ENCODE measurements at places on chromosomes 11 and 22.

DNA sequence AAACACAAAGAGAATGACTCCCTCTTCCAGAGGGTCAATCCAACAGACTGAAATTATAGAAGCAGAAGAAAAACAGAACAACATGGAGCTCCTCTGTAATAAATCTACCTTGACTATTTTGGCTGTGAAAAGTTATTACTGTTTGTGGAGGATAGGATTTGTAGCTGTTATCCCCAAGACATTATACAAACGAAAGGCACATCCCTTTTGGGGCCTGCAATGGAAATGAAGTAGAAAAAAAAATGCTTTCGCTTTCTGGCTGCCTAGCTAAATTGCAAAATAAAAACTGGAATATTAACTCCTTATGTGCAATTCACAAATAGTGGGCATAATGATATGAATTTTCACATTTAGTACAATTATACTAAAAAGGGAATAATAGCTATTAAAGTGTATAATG lies 123.8 kb upstream of the CCDC179 start:
- no peak for DNase-seq

GRCh38 chr11:129703846-129704245 lies 111.8 kb upstream of the TMEM45B start:
- DNase-seq: no peak

DNA sequence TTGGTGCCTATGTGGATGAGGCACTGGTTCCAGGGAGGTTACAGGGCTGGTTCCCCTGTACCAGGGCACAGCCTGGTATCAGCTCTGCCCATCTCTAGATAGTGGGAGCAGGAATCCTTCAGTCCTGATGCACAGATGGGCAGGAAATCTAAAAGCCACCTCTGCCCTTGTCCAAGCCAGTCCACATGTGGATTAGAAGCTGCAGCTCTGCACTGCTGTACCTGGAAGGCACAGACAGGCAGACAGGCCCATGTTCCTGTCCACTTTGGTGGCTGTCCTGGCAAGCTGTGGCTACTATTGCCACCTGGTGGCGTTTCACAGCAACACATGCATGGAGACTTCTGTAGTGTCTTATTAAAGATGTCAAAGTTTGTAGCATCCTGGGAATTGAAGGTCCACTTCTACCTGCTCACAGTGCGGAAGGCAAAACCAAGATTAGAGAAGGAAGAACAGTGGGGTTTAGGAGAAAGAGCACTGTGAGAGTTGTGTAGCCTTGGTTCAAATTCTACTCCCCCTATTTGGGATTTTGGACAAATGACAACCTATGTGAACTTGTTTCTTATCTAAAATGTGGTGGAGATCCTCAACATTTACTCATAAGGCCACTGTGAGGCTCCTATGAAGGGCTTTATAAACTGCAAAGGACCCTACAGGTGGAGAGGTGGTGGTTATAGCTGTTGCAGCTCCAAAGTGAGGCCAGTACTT lies 30.1 kb downstream of the NAV2 start:
- DNase-seq: peak; percentile 52

DNA sequence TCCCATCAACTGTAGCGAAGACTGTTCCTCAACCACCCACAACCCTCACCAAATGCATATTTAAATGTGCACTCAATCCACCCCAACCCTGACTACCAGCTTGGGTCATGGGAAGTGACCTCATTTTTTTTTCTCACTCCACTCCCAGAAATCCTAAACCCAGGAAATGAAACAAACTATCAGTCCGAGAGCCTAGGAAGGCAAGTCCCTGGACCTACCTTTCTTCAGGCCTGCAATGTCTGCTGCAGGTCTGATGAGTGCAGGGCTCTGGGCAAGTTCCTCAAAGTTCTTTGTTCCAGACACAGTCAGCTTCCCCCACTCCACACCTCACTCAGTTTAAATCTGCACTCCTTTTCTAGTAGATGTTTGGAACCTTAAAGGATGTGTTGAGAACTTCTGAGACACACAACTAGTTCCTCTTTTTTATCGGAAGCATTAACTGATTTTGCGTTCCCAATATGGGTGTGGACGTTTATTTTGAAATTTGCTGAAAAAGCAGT lies at the start of gene MS4A4E:
TSS of gene MS4A4E (minus strand) at position 398 of the 500 bp plus-strand sequence. CDS start 13,082 bp downstream, outside the sequence.
- no peak for DNase-seq

DNA sequence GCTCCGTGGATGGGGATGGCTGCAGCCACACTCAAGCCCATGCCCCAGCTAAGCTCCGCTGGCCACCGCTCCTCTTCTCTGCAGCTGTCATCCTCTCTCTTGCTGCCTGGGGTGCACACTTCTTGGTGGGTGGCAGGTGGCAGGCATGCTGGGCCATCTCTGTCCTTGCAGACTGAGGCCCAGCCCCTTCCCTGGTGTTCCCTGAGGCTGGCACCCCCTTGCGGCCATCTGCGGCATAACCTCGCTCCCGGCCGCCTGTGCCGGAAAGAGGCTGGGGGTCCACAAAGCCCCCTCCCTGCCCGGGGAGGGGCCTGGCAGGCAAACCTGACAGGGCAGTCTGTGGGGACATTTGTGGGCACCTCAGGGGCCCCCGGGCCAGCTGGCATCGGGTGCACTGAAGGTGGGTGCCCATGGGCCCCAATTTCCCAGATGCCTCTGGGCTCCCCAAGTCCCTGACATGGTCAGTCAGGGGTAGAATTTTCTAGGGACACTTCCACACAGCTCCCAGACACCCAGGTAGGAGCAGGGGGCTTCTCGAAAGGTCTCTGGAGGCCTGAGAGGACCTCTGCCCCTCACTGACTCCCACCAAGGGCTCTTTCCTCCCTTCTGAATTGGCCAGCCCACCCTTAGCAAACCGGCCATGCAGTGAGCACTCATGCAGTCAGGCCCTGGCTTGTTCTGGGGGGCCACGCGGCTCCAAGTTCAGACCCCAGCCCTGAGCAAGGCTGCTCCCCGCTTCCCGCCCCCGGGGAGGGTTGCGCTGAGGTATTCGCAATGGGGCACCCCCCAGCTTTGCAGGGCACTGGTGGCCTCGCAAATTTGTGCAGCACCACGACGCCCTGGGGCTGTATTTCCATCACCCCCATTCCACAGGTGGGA lies 23.5 kb upstream of the TH start:
- peak; percentile 9 for DNase-seq

DNA sequence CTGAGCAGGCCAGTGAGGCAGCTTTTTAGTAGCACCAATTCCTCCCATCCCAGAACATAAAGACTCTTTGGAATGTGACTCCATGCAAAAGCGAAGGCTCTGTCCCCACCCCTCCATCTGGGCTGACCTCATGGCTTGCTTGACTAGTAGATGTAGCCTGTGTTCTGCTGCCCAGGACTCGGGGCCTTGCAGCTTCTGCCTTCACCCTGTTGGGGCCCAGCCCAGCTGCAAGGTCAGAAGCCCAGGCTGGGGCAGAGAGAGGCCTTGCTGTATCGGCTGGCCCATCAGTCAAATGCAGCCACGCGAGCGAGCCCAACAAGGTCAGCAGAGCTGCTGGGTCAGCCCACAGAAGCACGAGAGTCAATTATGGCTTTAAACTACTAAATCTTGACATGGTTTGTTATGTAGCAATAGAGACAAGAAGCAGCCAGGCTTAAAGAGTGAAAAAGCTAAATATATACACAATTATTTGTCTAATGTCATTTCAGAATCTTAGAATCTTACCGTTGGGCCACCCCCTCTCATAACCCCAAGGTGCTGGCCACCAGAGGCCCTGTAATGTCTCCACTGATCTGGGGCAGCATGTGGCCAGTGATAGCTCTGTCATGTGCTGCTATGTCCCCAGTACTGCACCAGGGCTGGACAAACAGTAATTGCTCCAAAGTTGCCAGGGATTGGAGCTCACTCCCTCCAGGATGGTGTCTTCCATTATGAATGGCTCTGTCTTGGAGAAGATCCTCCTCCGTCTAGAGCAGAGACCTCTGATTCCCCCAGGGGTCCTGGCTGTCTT lies 10.4 kb upstream of the WNT11 start:
- DNase-seq: no peak

DNA sequence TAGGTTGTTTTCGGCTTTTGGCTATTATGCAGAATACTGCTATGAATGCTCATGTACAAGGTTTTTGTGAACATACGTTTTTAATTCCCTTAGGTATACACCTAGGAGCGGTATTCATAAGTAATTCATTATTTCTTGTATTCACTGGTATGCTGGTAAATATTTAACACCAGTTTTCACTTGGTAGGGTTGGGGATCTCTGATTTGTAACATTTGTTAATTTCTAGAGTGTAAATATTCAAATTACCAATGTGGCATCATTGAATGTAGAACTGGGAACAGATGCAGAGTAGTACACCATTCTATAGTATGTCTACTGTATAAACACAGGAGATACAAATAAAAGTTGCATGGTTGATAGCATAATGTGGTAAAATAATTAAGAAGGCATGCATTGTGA lies 16.3 kb downstream of the GVQW3 start:
- no peak for DNase-seq

DNA sequence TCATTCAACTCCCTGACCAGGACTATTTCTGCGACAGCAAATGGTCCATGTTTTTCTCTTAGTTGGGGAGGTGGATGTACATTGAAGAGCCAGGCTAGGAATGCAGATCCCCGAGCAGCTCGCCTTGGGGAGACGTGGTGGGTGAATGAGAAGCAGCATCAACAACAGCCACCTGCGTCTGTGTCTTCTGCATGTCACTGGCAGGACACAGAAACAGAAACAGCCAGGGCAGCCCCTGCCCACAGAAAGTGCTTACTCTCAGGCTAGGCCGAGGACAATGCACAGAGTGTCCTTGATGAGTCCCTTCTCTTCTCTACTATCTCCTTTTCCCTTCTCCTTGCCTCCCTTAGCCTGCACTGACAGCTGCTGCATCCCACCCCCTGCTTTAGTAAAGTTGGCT lies 541.9 kb upstream of the CADM1 start:
- DNase-seq: no peak

DNA sequence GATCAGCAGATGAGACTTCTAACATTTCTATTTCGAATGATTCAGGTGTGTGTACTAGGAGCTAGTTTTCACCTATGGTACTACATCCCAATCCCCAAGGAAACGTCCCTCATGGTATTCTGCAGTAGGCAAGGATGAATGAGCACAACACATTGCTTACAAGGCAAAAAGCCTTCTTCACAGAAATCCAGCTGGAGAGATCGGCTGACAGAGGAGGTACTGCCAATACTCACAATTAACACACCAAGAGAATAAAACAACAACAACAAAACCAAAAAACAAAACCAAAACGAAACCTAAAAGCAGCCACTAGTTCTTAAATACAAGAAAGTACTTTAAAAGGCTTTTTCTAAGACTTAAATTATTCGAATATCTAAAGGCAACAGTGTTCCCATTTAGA lies 101.4 kb downstream of the PICALM start:
- DNase-seq: no peak

DNA sequence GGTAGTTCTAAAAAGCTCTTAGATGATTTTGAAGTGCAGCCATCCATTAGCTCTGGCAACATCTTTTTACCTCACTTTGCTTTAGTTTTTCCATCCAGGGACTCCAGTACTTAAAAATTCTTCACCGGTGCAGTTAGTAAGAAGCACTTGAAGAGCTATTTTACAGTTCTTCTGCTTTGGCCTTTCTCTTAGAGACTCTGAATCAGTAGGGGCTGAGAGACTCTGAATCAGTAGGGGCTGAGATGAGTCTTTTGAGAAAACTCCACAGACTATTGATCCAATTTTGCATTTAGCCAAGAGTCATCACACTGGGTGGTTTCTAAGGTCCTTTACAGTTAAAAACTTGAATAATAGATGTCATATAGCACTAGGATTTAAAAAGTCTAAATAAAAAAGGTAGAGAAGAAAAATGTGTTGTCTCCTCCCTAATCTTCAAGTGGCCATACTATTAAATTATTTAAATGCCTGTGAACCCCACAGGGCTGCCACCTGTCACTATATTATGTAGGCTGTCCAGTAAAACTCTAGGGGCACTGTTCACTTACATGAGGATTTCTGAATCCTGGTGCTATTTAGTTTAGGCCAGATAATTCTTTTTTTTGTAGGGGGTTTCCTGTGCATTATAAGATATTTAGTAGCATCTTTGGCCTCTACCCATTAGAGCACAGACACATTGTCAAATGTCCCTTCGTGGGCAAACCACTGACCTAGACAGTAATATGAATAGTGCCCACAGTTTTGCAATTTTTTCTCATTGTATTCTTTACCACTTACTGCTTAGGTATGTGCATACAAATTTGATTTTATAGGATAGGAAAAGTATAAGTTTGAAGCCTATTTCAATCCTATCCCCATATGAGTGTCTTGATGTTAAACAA lies 26.3 kb upstream of the HIKESHI start:
- DNase-seq: no peak

DNA sequence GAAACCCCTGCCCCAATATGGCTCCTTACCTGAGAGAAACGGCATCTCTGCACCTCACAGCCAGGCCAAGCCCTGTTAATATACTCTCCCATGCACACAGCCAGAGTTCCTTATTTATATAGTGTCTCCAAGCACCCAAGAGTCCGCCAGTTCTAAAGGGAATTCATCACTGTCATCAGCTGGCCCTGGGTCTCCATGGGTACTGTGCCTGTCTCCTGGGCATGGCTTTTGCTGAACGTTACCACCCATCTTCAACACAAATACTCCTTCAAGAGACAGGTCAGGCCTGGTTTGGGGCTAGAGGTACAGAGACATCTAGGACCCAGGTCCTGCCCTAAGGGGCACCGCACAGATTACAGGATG lies 1.6 kb upstream of the ATG16L2 start:
- peak; percentile 19 for DNase-seq

GRCh38 chr11:66068154-66068821 lies 1.8 kb upstream of the PACS1 start:
- peak; percentile 52 for DNase-seq

DNA sequence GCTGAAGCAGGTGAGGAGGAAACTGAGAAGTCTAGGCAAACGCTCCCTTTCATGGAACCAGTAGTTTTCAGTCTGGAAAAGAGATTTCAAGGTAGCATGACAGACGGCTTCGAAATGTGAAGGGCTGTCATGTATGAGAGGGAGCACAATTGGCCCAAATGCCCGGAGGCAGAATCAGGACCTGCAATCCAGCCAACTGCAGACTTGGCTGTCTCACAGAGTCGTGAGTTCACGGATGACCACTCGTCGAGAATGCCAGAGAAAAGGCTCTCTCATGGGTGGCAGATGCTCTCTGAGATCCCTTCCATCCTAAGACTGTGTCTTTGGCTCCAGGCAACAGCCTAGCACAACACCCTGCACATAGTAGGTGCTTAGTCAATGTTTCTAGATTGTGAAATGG lies 134.8 kb downstream of the DSCAML1 start:
- DNase-seq: no peak

GRCh38 chr11:61954106-61954850 lies 4.1 kb downstream of the BEST1 start:
- DNase-seq: no peak
